Activated naive CD8-positive, alpha-beta T cell treated with anti-CD3 and anti-CD28 coated beads for 36 hours (primary cell): ENCODE measurements at places on chromosomes 13 and 19.

- H3K27ac ChIP-seq: peak overlapping the region; percentile 69
- peaks cover 11% of the 10 kb centered on the region for H3K36me3 ChIP-seq
- no peaks in the 10 kb centered on the region for H3K4me1 ChIP-seq
- H3K27me3 ChIP-seq: no peaks in the 10 kb centered on the region
- DNase-seq: no peak
Measured at GRCh38 chr19:5935473-5936291, 21.6 kb downstream of the CAPS start.

DNA sequence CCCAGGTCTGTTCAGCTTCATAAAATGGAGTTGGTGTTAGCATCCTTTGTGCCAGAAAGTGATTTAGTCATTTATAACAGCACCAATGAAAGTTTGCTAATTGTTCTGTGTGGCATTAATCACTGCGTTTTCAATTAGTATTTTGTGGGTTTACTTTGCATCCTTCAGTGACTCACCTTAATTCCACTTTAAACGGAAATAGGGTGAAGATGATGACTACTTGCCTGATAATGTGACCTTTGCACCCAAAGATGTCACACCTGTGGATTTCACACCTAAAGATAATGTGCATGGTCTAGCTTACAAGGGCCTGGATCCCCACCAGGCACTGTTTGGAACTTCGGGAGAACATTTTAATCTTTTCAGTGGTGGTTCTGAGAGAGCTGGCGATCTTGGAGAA, 15.0 kb downstream of the GPATCH1 start:
- peaks cover 2% of the 10 kb centered on the region for H3K4me1 ChIP-seq
- no peaks in the 10 kb centered on the region for H3K27me3 ChIP-seq
- no peak overlapping the region for H3K4me3 ChIP-seq
- DNase-seq: no peak
- no peak overlapping the region for H3K27ac ChIP-seq

GRCh38 chr13:67223742-67224141, 6.4 kb downstream of the PCDH9 start:
- H3K27me3 ChIP-seq: peaks cover 12% of the 10 kb centered on the region
- no peak for DNase-seq
- peaks cover 13% of the 10 kb centered on the region for H3K4me1 ChIP-seq
- no peaks in the 10 kb centered on the region for H3K36me3 ChIP-seq
- H3K27ac ChIP-seq: no peak overlapping the region
- no peak overlapping the region for H3K4me3 ChIP-seq

DNA sequence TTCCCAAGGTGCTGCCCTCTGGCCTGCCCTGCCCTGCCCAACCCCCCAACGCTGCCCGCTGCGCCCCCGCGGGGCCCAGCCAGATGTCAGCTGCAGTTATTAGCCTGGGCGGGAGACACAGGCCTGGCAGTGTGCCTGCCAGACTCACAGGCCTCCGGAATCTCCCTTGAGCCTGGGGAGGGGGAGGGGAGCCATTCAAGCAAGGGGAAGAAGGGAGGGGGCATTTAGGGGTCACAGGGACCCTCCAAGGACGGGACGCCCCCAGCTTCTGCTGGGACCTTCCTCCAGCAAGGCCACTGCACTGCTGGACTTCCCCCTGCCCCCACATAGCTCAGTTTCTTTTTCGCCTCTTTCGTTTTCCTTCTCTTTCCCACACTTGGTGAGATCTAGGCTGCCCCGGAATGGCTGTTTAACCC, 2.6 kb upstream of the JUNB start:
- peak overlapping the region; percentile 85 for H3K4me3 ChIP-seq
- peak overlapping the region; percentile 93 for H3K27ac ChIP-seq
- H3K27me3 ChIP-seq: no peaks in the 10 kb centered on the region
- H3K36me3 ChIP-seq: peaks cover 13% of the 10 kb centered on the region

GRCh38 chr13:40410315-40410714, 256.1 kb downstream of the FOXO1 start:
- H3K36me3 ChIP-seq: peaks cover 3% of the 10 kb centered on the region
- no peaks in the 10 kb centered on the region for H3K27me3 ChIP-seq
- H3K27ac ChIP-seq: no peak overlapping the region
- peaks cover 5% of the 10 kb centered on the region for H3K4me1 ChIP-seq
- no peak overlapping the region for H3K4me3 ChIP-seq
- no peak for DNase-seq
